ENCODE measurements at places on chromosomes 7 and 10. TPM values are rescaled to one million over a fixed set of nuclear protein-coding genes. Genes with fewer than 3 reads are reported as not detected.

Gene ARHGAP19
- 21.3 TPM for total RNA-seq

Gene MPLKIP
- 10.3 TPM for total RNA-seq

Gene FOXI2
- not detected for total RNA-seq

Gene MEIG1
- total RNA-seq, result not detected

Gene PGAM2
- total RNA-seq, result 3.1 TPM

Gene ATRNL1
- total RNA-seq, result 153 TPM

Gene KIAA1217
- 18.0 TPM for total RNA-seq

Gene FAM170B
- total RNA-seq, result not detected

Gene NXPH1
- 2.0 TPM for total RNA-seq

Gene PRLHR
- total RNA-seq, result 0.48 TPM

DNA sequence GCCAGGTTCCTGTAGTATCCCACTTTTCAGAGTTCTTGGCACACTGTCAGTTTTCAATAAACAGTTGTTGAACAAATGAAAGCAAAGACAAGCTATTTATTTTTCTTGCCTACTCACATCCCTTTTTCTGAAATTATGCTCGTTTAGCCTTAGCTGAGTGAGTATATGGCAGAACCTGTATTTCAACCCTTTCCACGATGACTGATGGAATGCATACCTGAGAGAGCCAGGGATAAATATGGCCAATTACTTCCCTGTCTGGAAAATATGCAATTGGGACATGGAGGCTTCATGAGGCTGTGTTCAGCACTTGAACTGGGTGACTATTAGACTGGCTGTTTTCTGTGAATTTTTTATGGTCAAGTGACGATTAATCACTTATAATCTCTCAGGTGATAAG lies 144.5 kb upstream of the POT1 start:
- DNase-seq, result no peak

GRCh38 chr7:123789817-123790216 lies 41.0 kb upstream of the WASL start:
- no peak for DNase-seq

DNA sequence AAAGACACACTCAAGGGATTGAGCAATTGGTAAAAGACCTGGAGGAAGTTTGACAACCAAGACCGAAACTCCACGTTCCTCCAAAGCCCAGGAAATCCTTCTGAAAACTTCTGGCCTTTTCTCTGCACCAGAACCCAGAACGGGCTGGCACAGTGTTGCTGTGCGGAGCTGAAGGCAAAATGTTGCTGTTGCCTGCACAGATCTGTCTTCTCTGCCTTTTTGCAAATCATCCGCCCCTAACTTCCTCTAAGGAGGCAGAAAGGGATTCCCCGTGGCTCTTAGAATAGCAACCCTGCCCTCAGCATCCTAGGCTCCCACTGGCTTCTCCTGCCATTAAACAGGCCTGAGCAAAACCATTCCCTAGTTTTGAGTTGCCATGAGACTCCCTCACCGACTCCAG lies 44.9 kb downstream of the FIGNL1 start:
- DNase-seq, result no peak

GRCh38 chr10:76138286-76138685 lies 706.9 kb downstream of the LRMDA start:
- DNase-seq, result no peak

DNA sequence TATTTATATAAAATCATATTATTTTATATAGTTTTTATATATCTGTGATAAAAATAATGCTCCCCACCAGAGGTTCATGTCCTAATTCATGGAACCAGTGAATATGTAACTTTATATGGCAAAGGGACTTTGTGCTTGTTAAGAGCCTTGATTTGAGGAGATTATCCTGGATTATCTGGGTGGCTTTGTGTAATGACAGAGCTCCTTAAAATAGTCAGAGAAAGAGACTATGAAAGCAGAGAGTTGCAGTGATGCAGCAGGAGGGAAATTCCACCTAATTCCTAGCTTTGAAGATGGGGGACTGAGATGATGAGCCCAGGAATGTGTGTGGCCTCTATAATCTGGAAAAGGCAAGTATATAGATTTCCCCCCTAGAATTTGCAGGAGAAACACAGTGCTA lies 1034.2 kb upstream of the C7orf33 start:
- DNase-seq, result no peak

DNA sequence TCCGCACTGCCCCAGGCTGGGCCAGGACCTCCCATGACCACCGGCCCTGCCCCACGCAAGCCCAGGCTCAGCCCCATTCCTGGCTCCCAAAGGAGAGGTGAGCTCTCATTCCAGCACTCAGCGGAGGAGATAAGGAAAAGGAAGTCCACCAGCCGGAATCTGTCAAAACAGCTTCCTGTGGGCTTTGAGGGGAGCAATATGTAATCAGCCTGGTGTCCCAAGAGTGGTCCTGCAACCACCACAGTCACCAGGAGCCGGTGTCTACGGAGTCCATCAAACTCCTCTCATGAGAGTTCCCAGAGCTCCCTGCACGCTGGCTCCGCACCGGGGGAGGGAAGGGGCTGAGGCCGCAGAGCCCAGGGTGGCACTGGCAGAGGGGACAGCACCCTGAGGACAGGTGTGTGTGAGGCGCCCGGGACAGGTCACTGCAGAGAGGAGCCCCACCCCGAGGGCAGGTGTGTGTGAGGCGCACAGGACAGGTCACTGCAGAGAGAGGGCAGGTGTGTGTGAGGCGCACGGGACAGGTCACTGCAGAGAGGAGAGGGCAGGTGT lies 57.9 kb downstream of the STK32C start:
- DNase-seq, result no peak

- DNase-seq, result no peak
These were observed 58.0 kb downstream of the LSMEM1 start for GRCh38 chr7:112538726-112539255.

DNA sequence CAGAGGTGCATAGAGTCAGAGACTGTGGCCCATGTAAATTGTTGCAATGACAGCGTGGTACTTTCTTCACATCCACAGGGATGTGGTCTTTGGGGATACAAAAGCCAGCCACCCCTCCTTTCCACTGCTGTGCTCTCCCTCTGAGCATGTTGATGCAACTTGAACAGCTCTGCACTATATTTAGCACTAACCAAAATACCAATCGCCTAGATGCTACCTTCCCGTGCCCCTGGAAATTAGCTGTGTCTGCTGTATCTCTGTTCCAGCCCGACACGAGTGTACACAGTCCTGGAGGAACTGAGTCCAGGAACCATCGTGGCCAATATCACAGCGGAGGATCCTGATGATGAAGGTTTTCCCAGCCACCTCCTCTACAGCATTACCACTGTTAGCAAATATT lies 38.1 kb downstream of the CDHR3 start:
- DNase-seq, result no peak

- no peak for DNase-seq
These were observed 121.6 kb downstream of the GRID1 start for GRCh38 chr10:86245015-86245394.

- no peak for DNase-seq
These were observed 81.0 kb downstream of the SORCS1 start for GRCh38 chr10:107083388-107084009.

GRCh38 chr10:71077143-71077581 lies 135.2 kb upstream of the UNC5B start:
- DNase-seq, result no peak

DNA sequence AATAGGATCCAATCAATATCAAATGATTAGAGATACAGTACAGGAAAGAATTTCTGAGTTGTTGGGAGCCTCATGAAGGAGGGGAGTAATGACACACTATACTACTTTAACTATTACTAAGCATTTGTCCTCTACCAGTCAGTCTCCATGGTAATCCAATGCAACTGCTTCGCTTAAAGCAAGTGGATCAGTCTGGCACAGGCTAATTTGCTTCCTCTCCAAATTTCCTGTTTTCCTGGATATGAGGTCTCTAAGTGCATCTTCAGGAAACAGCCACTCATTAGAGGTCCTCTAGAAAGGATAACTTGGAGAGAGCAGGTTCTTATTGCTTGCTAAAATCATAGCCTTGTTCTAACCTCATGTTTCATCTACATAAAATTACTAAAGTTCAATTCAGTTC lies 8.4 kb upstream of the SEPTIN7 start:
- no peak for DNase-seq

GRCh38 chr7:12893292-12893691 lies 205.9 kb downstream of the ARL4A start:
- no peak for DNase-seq

- DNase-seq, result no peak
These were observed 237.5 kb upstream of the KLF6 start for GRCh38 chr10:4022473-4022872.

DNA sequence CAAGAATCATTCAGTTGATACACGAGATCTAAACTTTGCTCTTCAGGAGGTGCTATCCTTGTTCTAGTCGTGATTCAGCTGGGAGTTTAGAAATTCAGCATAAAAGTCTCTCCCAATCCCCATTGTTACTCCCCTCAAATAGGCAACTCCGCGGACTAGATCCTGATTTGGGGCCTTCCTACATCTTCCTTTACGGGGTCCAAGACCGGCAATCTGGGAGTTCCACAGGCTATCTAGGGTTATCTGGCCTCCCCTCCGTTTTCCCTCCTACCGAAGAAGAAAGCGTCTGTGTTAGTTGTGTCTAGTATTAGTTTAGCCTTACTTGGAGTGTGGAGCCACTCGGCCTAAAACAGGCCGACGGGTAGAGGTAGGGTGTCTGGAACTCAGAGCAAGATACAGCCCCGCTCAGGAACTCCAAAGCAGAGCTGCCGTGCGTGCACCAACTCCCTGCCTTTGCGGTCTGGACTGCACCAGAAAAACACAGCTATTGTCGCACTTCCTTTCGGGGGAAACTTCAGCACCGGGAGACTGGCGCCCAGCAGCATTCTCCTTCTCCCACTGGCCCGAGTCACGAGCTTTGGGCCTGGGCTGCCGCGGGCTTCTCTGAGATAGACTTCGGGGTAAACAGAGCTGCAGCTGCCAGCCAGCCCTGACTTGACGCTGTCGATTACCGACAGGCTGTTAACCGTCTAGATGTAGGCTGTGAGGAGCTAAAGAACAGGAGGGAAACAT lies 1.5 kb upstream of the DLX5 start:
- DNase-seq, result no peak

DNA sequence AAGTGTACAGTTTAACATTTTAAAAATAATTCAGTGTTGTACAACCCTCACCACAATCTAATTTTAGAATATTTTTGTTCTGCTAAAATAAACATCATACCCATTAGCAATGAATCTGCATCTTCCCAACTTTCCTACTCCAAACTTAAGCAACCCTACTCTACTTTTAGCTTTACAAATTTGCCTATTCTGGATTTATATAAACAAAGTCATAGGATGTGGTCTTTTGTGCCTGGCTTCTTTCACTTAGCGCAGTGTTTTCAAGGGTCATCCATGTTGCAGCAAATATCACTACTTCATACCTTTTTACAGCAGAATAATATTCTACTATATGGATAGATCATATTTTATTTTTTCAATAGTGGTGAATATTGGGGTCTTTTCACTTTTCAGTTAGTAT lies 18.9 kb downstream of the CALML3 start:
- DNase-seq, result no peak

DNA sequence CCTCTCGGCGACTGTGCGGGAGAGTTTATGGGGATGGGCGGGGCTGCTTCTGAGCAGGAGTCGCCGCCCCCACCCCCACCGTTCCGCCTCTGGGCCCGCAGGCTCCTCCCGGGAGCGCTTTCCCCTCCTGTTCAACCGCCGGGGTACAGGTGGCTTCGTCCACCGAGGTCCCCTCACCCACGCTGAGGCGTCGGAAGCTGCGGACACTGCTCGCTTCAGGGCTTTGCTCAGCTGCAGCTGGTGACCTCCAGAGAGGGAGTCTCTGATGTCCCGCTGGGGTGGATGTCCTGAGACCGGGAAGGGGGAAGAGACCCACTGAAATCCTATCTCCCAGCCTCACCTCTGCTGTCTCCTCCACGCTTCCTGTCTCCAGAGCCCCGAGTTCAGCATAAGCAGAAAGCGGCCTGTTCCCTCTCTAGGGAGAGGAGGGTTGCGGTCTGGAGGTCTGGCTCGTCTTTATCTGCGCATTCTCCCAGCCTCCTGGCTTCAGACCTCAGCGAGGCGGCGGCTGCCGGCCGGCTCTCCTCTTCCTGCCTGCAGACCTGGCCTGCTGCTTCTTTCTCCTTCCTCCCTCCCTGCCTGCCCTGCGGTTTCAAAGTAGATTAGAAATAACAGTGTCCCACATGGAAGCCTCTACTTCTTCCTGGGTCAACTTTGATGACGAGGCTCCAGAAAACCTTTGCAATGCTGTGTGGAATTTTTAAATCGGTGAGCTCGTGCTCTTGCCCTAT lies 1.8 kb downstream of the CYP2E1 start:
- no peak for DNase-seq

GRCh38 chr10:17847585-17848296 lies 38.6 kb downstream of the MRC1 start:
- DNase-seq, result no peak

- DNase-seq, result no peak
These were observed 95.6 kb upstream of the KIF5B start for GRCh38 chr10:32151871-32152270.
